ENCODE measurements at places on chromosomes 7 and 10.

DNA sequence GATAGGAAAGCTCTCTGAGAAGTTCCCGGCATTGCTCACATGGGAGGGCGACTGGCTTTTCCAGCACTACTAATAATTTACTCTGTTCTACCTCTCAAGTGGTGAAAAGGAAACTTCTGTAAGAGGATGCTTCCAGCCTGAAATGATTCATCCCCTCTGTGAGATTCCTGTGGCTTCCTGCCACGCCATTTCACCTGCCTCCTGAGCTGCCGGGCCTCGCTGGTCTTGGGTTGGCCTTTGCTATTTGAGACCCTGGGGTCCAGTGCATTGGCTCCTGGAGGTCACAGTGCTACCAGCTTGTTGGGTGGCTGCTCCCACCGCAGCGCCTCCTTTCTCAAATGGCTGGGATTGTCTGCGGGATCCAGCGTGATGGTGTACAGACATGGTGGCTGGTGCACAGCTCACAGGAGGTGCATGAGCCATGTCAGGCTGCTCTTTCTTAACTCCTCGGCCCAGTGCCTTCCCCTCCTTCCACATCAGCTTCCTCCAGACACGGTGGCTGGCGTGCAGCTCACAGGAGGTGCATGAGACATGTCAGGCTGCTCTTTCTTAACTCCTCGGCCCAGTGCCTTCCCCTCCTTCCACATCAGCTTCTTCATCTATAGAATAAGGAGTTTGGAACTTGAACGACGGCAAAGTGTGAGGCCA, 42.9 kb upstream of the PCBD1 start:
- DNase-seq = peak; percentile 37
- peaks cover 80% of the 10 kb centered on the region for H3K27me3 ChIP-seq
- no peaks in the 10 kb centered on the region for H3K4me1 ChIP-seq
- H3K36me3 ChIP-seq = no peaks in the 10 kb centered on the region
- H3K4me3 ChIP-seq = no peak overlapping the region
- no peak overlapping the region for H3K27ac ChIP-seq

DNA sequence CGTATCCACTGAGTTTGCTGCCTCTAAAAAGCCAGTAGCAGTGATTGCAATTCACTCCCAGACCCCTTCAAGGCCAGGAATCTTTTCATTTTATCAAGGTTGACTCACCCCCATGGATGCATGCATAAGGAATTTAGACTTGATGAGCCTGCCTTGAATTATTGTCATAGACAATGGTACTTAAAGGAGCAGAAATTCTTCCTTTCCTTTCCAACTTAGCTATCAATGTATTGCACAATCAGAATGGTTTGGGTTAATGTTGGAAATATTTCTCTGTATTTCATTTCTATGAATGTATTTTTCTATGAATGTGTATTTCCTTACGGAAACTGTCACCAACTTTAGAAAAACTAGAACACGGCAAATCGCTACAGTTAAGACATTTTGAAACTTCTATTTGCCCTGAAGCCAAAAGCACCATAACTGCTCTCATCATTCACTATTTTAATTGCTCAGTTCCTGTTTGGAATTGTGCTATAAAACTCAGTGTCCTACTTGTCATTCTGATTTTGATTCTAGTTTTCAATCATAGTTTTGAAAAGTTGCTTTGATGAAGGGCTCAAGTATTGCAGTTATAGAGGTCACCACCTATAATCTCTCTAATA, 355.7 kb upstream of the AKR1E2 start:
- peak; percentile 92 for DNase-seq
- peaks cover 7% of the 10 kb centered on the region for H3K4me1 ChIP-seq
- H3K4me3 ChIP-seq = no peak overlapping the region
- no peaks in the 10 kb centered on the region for H3K36me3 ChIP-seq
- no peak overlapping the region for H3K27ac ChIP-seq

DNA sequence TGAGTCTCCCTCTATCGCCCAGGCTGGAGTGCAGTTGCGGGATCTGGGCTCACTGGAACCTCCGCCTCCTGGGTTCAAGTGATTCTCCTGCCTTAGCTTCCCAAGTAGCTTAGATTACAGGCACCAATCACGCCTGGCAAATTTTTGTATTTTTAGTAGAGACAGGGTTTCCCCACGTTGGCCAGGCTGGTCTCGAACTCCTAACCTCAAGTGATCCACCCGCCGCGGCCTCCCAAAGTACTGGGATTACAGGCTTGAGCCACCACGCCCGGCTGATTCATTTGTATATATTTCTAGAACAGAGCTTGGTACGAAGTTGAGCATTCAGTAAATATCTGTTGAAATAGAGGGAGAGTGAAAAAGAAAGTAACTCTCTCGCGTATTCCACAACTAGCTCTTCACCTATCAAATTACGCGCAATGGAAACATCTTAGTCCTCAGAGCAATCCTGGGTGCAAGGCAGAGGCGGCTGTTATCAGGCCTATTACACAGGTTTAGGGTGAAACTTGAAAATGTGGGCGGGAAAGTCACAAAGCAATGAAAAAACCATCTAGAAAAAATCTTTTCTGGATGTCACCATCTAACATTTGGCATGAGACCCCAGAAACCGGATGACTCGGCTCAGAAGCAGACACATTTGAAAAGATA, 707 bp upstream of the GHITM start:
- DNase-seq = peak; percentile 22
- peaks cover 4% of the 10 kb centered on the region for H3K4me1 ChIP-seq
- H3K4me3 ChIP-seq = peak overlapping the region; percentile 40
- H3K27ac ChIP-seq = peak overlapping the region; percentile 38

DNA sequence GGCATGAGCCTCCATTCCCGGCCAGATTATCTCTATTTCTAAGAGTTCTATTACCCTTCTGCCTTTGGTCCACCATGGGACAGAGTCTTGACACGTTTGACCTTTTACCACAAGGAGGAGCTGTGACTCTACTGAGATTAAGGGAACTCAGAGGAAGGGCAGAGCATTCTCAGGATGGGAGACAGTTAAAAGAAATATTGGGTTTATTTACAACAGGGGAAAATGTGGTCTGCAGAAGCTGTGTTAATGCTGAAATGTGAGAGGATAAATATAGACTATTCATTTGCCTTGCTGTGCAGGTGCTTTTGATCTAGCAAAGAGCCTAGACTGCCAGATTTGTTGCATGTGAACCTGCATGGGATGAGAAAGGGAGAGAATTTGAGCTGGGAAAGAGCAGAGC, 45.8 kb upstream of the PRSS58 start:
- H3K27ac ChIP-seq = no peak overlapping the region
- no peaks in the 10 kb centered on the region for H3K27me3 ChIP-seq
- no peaks in the 10 kb centered on the region for H3K36me3 ChIP-seq
- no peaks in the 10 kb centered on the region for H3K4me1 ChIP-seq

GRCh38 chr10:73837072-73837471, 25.7 kb upstream of the NDST2 start:
- peaks cover 20% of the 10 kb centered on the region for H3K36me3 ChIP-seq
- no peak overlapping the region for H3K4me3 ChIP-seq
- peak overlapping the region; percentile 71 for H3K27ac ChIP-seq
- peak; percentile 81 for DNase-seq
- H3K4me1 ChIP-seq = peaks cover 15% of the 10 kb centered on the region

GRCh38 chr7:36366718-36367560, 22.7 kb upstream of the ANLN start:
- peak; percentile 69 for DNase-seq
- no peaks in the 10 kb centered on the region for H3K4me1 ChIP-seq
- peaks cover 29% of the 10 kb centered on the region for H3K27me3 ChIP-seq
- no peak overlapping the region for H3K27ac ChIP-seq
- H3K36me3 ChIP-seq = no peaks in the 10 kb centered on the region
- H3K4me3 ChIP-seq = peak overlapping the region; percentile 86

DNA sequence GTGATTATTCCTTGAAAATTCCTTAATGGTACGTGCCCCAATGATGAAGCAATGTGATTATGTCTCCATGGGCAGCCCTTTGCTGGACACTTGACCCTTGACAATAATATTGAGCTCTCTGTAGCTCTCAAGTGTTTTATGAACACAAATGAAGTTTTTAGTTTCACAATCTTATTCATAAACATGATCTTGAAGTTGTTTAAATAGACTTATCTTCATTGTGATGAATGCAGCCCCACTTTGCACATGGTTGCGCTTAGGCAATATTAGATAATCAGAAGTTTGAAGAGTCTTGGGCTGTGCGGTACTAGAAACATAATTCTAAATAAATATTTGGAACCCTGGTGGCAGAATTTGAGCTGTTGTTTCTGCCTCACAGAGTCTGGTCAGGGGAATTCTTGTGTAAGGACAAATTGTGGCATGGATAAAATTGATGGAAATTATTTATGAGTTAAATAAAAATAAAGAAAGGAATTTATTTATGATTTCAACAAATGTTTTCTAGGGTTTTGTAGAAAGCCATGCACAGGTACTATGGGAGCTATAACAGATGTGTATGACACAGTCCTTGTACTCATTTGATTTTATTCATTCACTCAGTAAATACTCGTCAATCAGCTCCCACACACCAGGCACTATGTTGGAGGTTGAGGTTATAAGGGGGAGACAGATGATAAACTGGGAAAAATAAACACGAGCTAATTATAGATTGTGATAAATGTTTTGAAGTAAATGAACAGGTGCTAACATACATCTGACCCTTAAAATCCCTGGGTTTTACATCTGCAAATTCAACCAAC, 217.9 kb downstream of the GALNT17 start:
- no peaks in the 10 kb centered on the region for H3K4me1 ChIP-seq
- H3K4me3 ChIP-seq = no peak overlapping the region
- no peak for DNase-seq
- no peaks in the 10 kb centered on the region for H3K27me3 ChIP-seq

- no peaks in the 10 kb centered on the region for H3K4me1 ChIP-seq
- DNase-seq = peak; percentile 19
- no peaks in the 10 kb centered on the region for H3K36me3 ChIP-seq
- no peak overlapping the region for H3K27ac ChIP-seq
Measured at GRCh38 chr7:157490465-157490912, 153.7 kb downstream of the DNAJB6 start.

- H3K27me3 ChIP-seq = no peaks in the 10 kb centered on the region
- H3K36me3 ChIP-seq = no peaks in the 10 kb centered on the region
- peak overlapping the region; percentile 99 for H3K27ac ChIP-seq
Measured at GRCh38 chr7:16028636-16029035, 342.2 kb upstream of the MEOX2 start.

DNA sequence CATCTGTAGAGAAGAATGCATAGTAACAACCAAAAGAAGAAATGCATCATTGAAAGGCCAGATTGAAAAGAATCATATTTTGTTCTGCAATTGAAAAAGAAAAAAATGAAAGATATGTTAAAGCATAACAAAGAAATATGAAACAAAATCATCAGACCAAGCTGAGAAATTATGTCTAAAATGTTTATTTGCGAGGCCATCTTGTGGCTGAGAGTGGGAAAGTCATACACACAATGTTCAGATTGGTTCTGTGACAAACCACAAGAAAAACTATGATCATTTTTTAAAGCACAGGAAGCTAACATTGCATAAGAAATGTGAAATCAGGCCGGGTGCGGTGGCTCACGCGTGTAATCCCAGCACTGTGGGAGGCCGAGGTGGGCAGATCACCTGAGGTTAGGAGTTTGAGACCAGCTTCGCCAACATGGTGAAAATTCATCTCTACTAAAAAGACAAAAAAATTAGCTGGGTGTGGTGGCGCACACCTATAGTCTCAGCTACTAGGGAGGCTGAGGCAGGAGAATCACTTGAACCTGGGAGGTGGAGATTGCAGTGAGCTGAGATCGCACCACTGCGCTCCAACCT, 36.6 kb downstream of the ABCB5 start:
- H3K36me3 ChIP-seq = no peaks in the 10 kb centered on the region
- H3K4me1 ChIP-seq = no peaks in the 10 kb centered on the region
- no peak overlapping the region for H3K4me3 ChIP-seq
- H3K27me3 ChIP-seq = no peaks in the 10 kb centered on the region

GRCh38 chr10:130921461-130921860, 390.1 kb downstream of the TCERG1L start:
- no peak for DNase-seq
- H3K27ac ChIP-seq = no peak overlapping the region
- no peak overlapping the region for H3K4me3 ChIP-seq
- H3K36me3 ChIP-seq = no peaks in the 10 kb centered on the region
- no peaks in the 10 kb centered on the region for H3K27me3 ChIP-seq

- peak overlapping the region; percentile 45 for H3K27ac ChIP-seq
- no peaks in the 10 kb centered on the region for H3K27me3 ChIP-seq
- DNase-seq = peak; percentile 44
- H3K36me3 ChIP-seq = no peaks in the 10 kb centered on the region
- peaks cover 2% of the 10 kb centered on the region for H3K4me1 ChIP-seq
- H3K4me3 ChIP-seq = no peak overlapping the region
Measured at GRCh38 chr10:31011665-31012022, 20.0 kb downstream of the ZNF438 start.

- no peak for DNase-seq
- peaks cover 24% of the 10 kb centered on the region for H3K27me3 ChIP-seq
- H3K36me3 ChIP-seq = no peaks in the 10 kb centered on the region
- H3K4me1 ChIP-seq = no peaks in the 10 kb centered on the region
- no peak overlapping the region for H3K27ac ChIP-seq
- no peak overlapping the region for H3K4me3 ChIP-seq
Measured at GRCh38 chr10:96507044-96507443, 6.7 kb downstream of the TLL2 start.

DNA sequence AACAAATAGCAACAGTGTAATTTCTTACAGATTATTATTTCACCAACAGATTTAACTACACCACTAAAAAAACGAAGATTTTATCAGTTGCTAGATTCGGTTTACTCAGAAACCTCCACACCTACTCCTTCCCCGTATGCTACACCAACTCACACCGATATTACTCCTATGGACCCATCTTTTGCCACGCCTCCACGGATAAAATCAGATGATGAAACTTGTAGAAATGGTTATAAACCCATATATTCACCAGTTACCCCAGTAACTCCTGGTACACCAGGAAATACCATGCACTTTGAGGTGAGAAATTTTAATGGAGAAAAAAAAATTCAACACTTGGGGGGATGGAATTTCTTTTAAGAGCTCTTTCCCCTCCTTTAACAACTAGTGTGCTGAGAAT, 92.5 kb downstream of the KMT2E start:
- H3K27ac ChIP-seq = no peak overlapping the region
- peaks cover 51% of the 10 kb centered on the region for H3K36me3 ChIP-seq
- DNase-seq = no peak
- peaks cover 3% of the 10 kb centered on the region for H3K4me1 ChIP-seq
- no peak overlapping the region for H3K4me3 ChIP-seq

- peaks cover 2% of the 10 kb centered on the region for H3K36me3 ChIP-seq
- H3K4me3 ChIP-seq = no peak overlapping the region
- H3K4me1 ChIP-seq = no peaks in the 10 kb centered on the region
Measured at GRCh38 chr7:102140952-102141370, 145.7 kb upstream of the SH2B2 start.

DNA sequence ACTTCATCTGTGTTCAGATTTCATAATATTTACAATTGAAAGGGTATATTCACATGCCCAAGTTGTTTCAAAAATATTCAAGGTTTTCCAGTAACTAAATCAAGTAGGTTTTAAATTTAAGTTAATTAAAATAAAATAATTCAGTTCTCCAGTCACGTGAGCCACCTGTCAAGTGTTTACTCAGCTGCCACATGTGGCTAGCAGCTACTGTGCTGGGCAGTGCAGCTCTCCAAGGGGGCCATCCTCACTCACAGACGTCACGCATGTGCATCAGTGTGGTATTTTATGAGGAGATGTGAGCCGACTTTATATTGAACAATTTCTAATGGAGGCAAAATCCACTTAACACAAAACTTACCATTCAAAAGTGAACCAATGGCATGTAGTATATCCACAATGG, 69.7 kb upstream of the CAMK2B start:
- H3K27me3 ChIP-seq = no peaks in the 10 kb centered on the region
- H3K4me1 ChIP-seq = peaks cover 13% of the 10 kb centered on the region
- no peak for DNase-seq
- peaks cover 28% of the 10 kb centered on the region for H3K36me3 ChIP-seq
- H3K27ac ChIP-seq = no peak overlapping the region
- H3K4me3 ChIP-seq = no peak overlapping the region

- H3K36me3 ChIP-seq = no peaks in the 10 kb centered on the region
- peaks cover 8% of the 10 kb centered on the region for H3K4me1 ChIP-seq
- H3K27ac ChIP-seq = peak overlapping the region; percentile 78
- H3K4me3 ChIP-seq = no peak overlapping the region
- no peaks in the 10 kb centered on the region for H3K27me3 ChIP-seq
- DNase-seq = peak; percentile 99
Measured at GRCh38 chr7:7438851-7439250, 96.8 kb downstream of the COL28A1 start.

All from IMR-90 (cell line).